SJCRH30 (cell line): ENCODE measurements at places on chromosomes 2 and 18. TPM values are rescaled to one million over a fixed set of nuclear protein-coding genes. Genes with fewer than 3 reads are reported as not detected.

DNA sequence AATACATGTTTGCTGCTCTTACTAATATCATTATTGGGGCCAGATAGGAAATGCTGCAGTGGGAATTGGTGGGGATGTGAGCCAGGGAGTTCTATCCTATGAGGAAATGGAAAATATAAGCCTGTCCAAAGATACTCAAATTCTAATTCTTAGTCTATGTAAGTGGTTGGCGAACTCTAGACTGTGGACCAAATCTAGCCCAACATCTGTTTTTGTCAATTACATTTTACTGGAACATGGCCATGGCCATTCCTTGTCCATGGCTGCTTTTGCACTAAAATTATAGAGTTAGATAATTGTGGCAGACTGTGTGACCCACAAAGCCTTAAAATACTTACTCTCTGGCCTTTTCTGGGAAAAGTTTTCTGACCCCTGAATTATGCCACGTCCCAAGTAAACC, 113.3 kb downstream of the MGAT5 start:
- DNase-seq: peak; percentile 27

- no peak for DNase-seq
Measured at GRCh38 chr2:97707362-97708047, 5.9 kb upstream of the ZAP70 start.

DNA sequence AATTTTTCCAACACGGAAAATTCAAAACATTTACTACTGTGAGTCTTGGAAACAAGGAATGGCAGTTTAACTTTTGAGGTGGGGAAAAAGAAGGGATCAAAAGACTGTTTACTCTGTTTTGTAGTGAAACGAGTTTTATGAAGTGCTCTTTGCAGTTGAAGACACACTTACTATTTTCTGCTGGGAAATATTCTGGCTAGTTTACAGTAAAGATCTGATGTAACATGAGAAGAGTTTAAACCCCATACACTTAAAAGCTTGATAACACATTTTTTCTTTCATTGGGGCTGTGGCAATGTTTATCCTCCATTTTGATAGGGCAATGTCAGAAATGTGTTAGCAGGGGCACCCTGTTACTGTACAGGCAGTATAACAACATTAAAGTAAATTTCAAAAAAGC, 124.9 kb upstream of the SMAD7 start:
- no peak for DNase-seq

DNA sequence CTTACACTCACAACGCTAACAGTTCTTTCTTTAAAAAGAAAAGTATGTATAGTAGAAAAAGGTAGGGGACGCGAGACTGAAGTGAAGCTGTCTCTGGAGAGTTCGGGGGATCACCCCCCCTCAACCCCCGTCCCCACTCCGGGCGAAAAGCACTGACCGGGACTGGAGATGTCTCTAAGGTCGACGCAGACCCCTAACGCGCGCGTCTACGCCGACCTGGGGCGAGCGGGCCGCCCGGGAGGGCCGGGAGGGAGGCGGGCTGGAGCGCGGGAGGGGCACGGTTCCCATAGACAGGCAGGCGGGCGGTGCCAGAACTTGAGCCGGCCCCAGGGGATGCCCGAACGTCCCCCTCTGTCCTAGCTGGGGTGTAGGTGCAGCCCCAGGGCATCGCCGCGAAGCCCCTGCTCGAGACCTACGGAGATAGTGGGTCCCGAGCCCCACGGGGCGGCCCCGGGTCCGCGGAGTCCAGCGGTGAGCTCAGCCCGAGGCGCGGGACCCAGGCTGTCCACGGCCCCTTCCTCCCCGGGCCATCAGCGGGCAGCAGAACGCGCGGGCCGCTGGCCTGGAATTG, 82.2 kb downstream of the CHRNA1 start:
- DNase-seq: peak; percentile 60

GRCh38 chr2:172639256-172639655, 83.4 kb downstream of the PDK1 start:
- DNase-seq: no peak

DNA sequence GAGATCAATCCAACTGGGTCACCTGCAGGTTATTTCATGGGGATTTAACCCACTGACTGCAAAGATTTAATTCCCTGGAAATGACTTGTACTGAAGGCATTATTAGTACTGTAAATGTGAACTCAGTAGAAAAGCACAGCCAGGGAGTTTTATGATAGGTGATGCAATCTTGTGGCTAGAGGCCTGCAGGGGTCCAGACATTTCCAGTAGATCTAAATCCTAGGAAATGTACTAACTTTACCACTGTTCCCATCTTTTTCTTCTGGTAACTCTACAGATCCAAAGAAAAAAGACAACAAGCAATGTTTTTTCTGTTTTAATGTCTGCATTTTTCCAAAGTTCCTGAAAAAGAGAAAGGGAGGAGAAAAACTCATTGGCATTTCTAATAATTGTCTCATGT, 500.1 kb downstream of the ARHGAP15 start:
- DNase-seq: peak; percentile 54

DNA sequence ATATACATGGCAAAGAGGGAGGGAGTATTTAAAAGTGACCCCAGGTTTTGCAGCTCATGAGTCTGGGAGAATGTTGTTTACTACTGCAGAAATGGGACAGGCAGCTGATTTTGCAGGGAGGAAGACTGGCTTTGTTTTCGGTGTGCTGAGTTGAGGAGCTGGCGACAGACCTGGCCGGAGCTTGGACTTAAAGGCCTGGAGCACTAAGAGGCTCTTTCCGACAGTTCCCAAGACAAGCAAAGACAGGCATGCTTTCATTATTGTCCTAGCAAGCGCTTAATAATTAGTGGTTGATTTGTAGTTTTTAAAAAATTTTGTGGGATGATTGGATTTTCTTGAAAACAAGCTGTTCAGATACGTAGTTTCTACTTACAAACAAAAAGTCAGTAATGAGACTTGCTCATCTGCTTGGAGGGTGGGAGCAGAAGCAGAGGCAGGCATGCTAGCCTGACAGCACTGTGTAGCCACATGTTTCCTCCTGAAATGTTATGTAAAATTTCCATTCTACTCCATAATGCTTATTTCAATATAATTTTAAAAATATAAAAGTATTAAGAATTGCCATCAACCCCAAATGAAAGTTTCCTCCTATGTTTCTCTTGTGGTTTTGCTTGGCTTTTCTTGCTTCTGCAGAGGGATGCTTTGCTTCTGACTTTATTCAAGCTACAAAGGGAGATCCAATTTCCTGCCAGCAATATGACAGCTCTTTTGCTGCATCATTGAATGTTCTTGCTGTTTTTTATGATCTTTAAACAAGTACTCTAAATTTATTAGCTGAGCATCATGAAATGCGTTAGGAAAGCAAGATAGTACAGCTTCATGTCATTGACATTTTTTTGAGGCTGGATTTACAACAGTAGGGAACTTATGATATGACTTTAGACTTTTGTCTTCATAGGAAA, 75.8 kb downstream of the PHLPP1 start:
- peak; percentile 5 for DNase-seq

GRCh38 chr18:8793445-8794155, 88.2 kb downstream of the MTCL1 start:
- DNase-seq: no peak

DNA sequence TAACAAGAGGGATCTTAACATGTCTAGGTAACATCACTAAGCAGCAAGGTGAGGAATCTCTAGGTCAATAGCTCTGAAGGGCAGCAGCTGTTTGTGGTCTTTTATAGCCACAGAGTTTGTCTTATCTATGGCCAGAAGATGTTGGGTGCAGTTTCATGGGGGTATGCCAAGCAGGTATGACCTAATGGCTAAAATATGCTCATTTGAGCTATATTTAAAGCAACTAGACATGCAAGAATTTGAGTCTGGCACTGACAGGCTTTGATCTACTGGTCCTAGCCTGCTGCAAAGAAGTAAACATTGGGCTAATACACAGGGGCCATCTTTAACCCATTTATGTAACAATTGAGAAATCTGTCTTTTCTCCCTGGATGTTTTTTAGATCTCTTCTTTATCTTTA, 13.9 kb upstream of the UGP2 start:
- DNase-seq: peak; percentile 89

- no peak for DNase-seq
Measured at GRCh38 chr2:186533717-186534116, 47.7 kb downstream of the ZC3H15 start.

DNA sequence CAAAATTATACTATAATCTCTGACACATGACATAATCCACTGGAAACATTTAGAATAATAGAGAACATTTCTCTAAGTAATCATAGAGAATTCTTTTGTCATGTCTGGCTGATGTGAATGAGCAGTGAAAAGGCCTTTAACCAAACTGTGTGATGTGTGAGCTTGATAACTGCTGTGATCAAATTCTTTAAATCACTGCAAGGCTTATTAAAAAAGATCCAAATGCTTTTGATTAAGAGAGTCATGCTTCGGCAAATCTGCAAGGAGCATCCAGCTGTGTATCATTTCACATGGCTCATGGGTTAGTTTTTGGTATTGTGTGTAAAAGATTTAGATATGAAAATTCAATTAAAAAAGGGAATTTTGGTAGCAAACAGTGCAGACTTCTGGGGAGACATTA, 58.6 kb upstream of the TFPI start:
- DNase-seq: no peak

DNA sequence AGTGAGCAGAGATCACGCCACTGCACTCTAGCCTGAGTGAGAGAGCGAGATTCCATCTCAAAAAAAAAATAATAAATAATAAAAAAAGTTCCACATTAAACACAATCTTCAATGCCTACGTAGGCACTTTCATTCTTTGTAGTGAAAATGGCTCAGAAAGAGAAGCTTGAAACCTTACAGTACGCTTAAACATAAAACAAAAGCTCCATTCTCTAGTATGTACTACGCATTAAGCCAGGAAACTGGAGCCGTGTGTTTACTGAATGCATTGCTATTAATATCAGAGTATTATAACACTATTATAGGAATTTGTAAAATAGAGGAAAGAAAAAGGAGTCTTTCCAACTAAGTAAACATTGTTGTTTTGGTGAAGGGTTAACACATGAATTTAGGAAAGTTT, 41.3 kb upstream of the LMAN1 start:
- no peak for DNase-seq

- peak; percentile 50 for DNase-seq
Measured at GRCh38 chr2:128408349-128409305, 90.0 kb upstream of the HS6ST1 start.

GRCh38 chr2:69353360-69353759, 33.7 kb downstream of the GFPT1 start:
- no peak for DNase-seq

Gene RDH14
- total RNA-seq: 27.7 TPM in 2 replicates

Gene ANKRD53
- total RNA-seq: 0.36 TPM in 1 of 2 replicates, not detected in the other

Gene GREB1
- total RNA-seq: 0.12 and 0.38 TPM in 2 replicates

Gene RAPH1
- total RNA-seq: 22.1 and 25.7 TPM in 2 replicates

Gene SLC9A4
- total RNA-seq: 0.04 TPM in 1 of 2 replicates, not detected in the other

Gene DCC
- total RNA-seq: 0.35 and 1.7 TPM in 2 replicates

Gene EFR3B
- 4.0 and 4.2 TPM in 2 replicates for total RNA-seq

Gene DSG1
- total RNA-seq: 0.03 TPM in 1 of 2 replicates, not detected in the other

Gene HOXD4
- total RNA-seq: not detected in 2 replicates

Gene EPB41L3
- 0.18 TPM in 1 of 2 replicates, not detected in the other for total RNA-seq

Gene MC5R
- total RNA-seq: not detected in 2 replicates
